ENCODE measurements at places on chromosomes 4 and X.

- no peak for DNase-seq
These were observed 111.6 kb upstream of the NKX1-1 start for GRCh38 chr4:1517592-1518411.

GRCh38 chr4:1864076-1865008 lies 6.9 kb upstream of the NSD2 start:
- no peak for DNase-seq

GRCh38 chrX:97401154-97401553 lies 517.4 kb downstream of the RPA4 start:
- DNase-seq: no peak

DNA sequence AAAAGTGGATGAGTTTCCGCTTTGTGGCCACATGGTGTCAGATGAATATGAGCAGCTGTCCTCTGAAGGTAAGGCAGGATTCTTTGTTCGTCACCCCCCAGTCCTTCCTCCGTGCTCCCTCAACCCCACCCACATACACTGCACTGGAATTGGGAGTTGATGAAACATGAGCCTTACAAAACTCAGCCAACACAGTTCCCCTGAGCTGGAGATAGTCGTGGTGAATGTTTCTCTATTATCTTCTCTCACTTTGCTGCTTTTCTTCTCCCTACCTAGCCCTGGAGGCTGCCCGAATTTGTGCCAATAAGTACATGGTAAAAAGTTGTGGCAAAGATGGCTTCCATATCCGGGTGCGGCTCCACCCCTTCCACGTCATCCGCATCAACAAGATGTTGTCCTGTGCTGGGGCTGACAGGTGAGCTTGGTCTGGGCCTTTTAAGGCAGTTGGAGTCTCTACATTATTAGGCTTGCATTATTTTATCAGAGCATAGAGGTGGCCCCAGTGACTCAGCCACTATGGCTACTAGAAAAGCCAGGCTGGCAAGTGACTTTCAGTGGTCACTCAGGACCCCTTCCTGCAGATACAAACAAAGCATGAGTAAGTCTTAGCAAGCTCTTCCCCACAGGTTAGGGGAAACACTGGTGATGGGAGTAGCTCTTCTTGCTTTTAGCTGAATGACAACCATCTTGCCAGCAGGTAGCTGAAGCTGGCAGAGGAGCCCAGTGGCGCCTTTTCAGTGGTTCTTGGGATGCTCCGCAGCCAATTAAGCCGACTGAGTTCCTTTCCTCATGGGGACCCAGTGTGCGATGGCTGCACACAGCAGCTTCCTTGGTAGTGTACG lies 1.6 kb downstream of the RPL10 start:
- no peak for DNase-seq

DNA sequence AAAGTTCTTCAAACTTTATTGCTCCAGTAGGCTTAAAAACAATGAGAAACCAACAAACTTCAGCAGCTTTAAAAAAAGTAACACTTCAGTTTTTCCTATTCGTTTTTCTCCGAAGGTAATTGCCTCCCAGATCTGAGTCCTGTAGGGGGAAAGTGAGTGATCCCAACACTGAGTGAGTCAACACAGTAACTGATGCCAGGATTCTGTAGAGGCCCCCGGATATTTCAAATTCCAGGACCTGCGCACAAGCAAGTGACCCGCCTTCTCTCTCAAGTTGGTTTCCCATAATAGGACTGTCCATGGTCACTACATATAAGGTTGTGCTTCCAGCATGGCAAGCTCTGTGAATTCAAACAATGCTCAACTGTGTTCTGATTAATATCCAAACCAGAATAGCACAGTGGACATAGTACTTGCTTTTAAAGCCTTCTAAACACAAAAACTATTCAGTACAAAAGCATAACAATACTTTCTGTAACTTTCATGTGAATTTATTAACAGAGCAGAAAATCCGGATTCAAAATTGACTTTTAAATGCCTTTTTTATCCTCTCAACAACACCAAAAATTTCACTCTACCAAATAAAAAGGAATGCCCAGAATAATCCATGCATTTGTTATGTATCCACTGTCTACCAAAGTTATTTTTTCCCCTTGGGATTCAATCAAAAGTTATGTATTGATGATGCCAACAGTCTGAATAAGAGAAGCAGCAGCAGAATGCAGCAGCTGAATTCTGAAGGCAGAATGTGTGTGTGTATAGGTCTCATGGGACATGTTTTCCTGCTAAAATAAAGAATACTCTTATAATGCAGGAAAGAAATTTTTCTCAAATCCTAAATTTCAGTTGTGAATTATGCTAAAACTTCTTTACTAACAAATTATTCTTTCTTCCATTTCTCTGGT lies at the start of gene DMD:
Gene DMD, minus strand, starts transcription at position 194 of the 905 bp plus-strand sequence. CDS start 237 bp downstream, outside the sequence.
- DNase-seq: no peak

- DNase-seq: no peak
These were observed 22.6 kb upstream of the CLCN4 start for GRCh38 chrX:10133980-10134676.

DNA sequence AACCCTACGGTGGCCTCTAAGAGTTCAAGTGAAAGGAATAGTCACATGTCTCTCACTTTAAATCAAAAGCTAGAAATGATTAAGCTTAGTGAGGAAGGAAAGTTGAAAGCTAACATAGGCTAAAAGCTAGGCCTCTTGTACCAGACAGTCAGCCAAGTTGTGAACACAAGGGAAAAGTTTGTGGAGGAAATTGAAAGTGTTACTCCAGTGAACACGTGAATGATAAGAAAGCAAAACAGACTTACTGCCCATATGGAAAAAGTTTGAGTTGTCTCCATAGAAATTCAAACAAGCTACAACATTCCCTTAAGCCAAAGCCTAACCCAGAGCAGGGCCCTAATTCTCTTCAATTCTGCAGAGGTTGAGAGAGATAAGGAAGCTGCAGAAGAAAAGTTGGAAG lies 51.5 kb upstream of the RAB9B start:
- DNase-seq: no peak

DNA sequence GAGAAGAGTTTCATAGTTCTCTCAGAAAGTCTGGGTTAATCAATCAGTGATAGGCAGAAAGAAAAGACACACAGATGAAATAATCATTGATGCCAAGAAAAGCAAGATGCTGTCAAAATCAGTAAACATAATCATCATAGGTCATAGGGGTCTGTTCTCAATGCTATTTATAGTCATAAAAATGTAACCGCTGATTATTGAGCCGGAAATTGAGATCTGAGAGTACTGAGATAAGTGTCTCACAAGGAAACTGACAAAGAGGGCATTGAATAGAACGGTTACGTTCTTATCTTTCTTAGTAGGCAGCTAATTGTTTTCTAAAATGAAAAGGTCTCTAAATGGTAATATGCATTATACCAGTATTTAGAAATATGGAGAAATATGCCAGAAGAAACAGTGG lies 1686.1 kb upstream of the AGA start:
- DNase-seq: no peak

DNA sequence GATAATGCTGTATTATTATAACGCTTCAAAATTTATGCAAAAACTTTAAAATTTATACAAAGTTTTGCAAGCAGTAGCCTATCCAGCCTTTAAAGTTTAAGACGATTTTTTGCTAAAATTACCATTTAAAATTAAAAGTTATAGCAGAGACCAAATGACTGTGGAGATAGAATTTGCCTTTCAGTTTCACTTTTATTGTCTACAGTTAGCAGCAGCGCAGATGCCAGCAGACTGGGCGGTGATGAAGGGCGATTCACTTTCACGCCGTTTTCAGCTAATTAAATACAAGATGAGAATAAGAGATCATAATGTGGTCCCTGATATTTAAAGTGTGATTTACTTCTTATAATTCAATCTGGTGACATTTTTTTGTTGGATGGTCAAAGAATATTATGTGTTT lies 1381.5 kb upstream of the ADGRL3 start:
- no peak for DNase-seq

DNA sequence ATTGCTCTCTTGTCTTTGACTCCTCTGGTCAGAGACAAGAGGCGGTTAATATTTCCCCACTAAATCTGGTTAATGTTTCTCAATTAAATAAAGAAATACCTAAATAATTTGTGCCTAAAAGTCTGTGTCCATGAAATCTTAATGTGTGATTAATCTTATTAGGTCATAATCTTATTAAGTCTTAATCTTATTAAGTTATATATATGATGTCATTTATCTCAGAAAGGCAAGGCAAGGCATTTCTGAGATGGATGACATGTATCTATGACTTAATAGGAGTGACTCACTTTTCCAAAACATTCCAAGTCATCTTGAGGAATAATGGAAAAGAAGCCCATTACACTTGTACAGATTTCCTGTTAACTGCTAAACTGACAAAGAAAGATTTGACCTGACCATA lies 74.7 kb downstream of the TRAM1L1 start:
- no peak for DNase-seq

- DNase-seq: no peak
These were observed 598.4 kb upstream of the FAM241A start for GRCh38 chr4:111546881-111547280.

GRCh38 chr4:147984065-147984777 lies 252.3 kb downstream of the ARHGAP10 start:
- DNase-seq: no peak

DNA sequence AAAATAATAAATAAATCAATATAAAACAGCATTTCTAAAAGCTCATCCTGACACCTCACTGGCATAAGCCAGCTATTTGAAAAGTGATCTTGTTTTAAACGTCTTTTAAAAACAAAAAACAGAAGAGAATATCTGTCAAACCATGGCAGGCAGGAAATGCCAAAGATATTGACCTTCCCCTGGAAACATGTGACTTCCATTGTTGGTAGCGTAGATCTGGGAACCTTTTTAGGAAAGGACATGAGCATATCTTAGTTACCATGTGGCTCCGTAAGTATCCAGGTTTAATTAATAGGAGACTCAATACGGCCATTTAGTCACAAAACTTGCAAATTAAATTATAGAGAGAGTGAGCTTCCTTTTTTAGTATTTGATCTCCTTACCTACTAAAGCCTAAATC lies 83.0 kb upstream of the KLHL4 start:
- DNase-seq: no peak

GRCh38 chr4:75733369-75733768 lies 9.0 kb downstream of the USO1 start:
- DNase-seq: no peak

DNA sequence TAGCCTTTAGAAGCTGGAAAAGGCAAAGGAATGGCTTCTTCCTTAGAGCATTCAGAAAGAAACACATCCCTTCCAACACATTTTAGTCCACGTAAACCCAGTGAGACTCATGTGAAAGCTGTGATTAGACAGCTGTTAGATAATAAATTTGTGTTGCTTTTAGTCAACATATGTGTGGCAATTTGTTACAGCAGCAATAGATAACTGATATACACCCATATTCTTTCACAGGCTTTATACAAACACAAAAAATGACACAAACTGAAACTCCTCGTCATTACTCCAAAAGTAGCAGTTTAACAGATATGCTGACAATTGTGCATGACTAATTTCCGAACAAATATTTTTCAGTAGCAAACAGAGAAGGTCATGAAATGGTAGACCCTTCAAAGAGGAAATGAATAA lies 65.3 kb downstream of the ANTXR2 start:
- no peak for DNase-seq

GRCh38 chr4:72993876-72994275 lies 75.6 kb downstream of the COX18 start:
- DNase-seq: no peak

GRCh38 chrX:47201345-47201944 lies 7.8 kb downstream of the UBA1 start:
- DNase-seq: no peak

DNA sequence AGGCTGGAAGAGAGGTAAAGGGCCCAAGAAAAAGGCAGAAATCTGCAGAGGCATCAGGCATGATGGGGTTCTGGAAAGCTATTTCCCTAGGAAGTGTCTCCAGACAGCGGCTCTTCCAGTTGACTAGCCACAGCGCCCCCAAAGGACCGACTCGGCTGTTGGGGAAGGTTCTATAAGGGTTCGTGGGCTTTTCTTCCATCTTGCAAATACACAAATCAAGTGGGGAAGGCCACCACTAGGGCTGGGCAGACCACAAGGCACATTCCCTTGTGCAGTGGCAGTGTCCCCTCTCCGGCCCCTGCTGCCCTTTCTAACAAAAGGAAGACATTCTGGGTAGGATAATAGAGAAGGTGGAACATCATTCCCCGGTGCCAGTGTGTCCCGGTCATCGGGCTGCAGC lies 18.2 kb downstream of the BCOR start:
- DNase-seq: no peak

DNA sequence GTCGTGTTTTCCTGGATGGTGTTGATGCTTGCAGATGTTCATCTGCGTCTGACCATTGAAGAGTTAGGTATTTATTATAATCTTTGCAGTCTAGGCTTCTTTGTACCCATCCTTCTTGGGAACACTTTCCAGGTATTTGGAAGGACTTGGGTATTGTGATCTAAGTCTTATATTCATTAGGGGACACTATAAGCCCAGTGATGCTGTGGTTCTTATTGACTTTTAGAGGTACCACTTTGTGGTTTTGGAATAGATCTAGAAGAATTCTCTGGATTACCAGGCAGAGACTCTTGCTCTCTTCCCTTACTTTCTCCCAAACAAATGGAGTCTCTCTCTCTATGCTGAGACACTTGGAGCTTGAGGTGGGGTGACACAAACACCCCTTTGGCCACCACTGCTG lies 41.6 kb downstream of the AFM start:
- DNase-seq: no peak
